Adrenal gland (tissue), 19 donors: ENCODE measurements at places on chromosomes 6 and 20. TPM values are rescaled to one million over a fixed set of nuclear protein-coding genes. Genes with fewer than 3 reads are reported as not detected.

GATA5 gene
- 0.68 TPM for polyA plus RNA-seq

SNTA1 gene
- polyA plus RNA-seq = 4.3 TPM

LTA gene
- polyA plus RNA-seq = 0.20 TPM

GPLD1 gene
- 0.34 TPM for polyA plus RNA-seq

TAF11 gene
- polyA plus RNA-seq = 45.5 TPM
